Vagina (tissue), 2 donors: ENCODE measurements at places on chromosomes 2 and 18.

DNA sequence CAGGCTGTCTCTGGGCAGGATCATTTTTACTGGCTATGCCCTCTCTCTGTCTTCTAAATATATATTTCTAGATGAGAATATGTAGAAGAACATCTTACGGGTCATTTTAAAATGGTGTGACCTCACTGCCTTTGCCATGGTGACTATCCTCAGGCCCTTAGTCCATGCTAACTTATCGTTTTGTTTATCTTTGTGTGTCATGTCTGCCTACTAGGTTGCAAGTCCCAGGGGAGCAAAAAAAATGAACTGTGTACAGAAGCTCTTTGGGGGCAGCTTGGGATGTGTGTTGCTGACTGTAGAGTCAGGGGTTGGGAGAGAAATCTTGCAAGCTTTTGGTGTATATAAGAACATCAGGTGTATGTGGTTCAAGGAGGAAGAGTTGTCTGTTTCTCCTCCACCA lies 11.0 kb downstream of the CPSF3 start:
- DNase-seq, result no peak

- no peak for DNase-seq
These were observed 37.1 kb upstream of the FRZB start for GRCh38 chr2:182903566-182903965.

GRCh38 chr2:80303909-80304837 lies at the start of gene LRRTM1:
Gene LRRTM1, minus strand, starts transcription at chr2:80304752. Its CDS starts 933 bp downstream, at chr2:80303819.
- DNase-seq, result no peak

GRCh38 chr2:21072477-21073242 lies 28.8 kb upstream of the APOB start:
- DNase-seq, result no peak

GRCh38 chr18:78505851-78506461 lies 473.7 kb upstream of the SALL3 start:
- no peak for DNase-seq

DNA sequence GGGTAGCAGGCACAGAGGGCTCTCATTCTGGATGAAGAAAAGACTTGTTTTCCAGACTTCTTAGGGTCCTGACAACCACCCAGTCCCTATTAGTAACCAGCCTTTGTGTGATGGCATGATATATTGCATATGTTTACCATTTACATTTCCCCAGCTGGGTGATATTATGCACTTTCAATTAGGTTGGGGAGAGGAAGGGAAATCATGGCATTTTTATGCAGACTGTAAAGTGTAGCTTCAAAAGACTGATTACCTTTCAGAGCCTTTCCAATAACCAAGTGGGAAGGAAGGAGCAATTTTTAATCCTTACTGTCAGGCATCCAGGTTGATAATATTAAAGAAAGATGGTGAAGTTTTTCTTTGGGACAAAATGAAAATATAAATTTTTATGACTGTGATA lies 240.8 kb upstream of the NRP2 start:
- no peak for DNase-seq

DNA sequence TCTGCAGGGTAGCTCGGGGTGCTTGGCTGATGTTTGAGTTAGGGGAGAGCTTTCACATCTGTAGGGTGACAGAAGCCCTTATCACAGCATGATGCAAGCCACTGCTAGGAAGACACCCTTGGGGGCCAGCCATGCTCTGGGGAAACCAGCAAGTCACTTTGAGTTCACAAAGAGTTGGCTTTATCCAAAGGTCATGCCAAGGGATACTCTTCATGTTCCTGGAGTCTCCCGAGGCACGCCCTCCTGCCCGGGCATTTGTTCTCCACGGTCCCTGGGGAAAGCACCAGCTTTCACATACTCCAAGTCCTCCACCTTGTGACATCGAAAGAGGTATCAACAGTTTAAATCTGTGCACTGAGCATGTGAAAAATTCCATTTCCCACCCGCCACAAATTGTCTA lies 227.7 kb downstream of the VAPA start:
- DNase-seq, result peak; percentile 70

GRCh38 chr2:206635015-206635414 lies 7.3 kb upstream of the FAM237A start:
- no peak for DNase-seq

- no peak for DNase-seq
These were observed 229.8 kb downstream of the LDLRAD4 start for GRCh38 chr18:13448335-13448795.

DNA sequence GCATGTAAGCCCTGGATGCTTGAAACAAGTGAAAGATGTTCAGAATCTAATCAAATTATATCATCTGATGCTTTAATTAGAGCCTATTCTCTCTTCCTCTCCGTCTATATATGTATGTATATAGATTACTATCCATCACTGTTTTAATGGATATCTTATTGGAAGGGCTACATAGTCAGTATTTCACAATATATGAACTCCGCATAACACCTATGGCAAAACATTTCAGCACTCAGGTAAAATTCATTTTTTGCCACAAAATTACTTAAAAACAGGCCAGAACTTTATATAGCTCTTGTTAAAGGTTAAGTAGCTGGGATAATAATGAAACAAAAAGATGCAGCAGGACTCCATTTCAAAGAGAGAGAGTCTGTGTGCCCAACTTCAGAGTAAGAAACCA lies 1.2 kb downstream of the PJVK start:
- no peak for DNase-seq

- no peak for DNase-seq
These were observed 40.3 kb downstream of the ZEB2 start for GRCh38 chr2:144479659-144480058.

- no peak for DNase-seq
These were observed at the start of gene CDKL4 for GRCh38 chr2:39243469-39244123. Gene CDKL4, minus strand, starts transcription at chr2:39243970.

DNA sequence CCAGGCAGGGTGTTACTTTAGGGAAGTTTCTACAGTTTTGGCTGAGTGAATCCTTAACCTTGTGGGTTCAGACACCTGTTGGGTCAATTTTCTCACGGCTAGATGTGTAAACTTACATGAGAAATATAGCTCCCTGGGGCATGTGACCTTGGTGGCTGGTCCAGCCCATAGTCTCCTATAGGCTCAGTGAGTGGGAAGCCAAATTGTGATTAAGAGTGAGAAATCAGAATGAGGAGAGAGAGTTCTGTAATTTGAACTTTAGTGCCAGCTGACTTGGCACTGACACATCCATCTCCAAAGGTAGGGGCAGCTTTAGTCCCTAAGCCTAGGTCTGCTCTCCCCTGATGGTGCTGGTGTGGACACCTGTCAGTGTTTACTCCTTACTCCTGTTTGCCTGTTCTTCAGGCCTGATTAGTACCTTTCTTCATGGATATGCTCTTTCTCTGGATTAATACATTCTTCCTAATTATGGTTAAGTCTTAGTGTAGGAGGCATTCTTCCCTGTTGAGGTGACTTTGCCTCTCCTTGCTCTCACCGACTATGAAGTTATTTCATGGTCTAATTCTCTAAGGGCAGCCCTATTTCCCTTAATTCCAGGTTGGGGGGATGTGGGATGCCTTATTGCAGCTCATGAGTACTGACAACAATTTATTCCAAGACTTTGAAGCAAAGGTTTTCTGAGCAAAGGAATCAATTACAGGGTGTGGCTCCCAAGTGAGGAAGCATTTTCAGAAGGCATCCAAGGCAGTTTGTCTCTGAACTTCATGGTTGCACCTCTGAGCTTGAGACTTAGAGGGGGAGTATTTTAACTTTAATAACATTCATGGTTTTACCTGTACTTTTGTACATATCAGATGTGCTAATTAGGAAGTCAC lies 177.3 kb downstream of the DYSF start:
- no peak for DNase-seq

- no peak for DNase-seq
These were observed 212.3 kb upstream of the ATP5MC3 start for GRCh38 chr2:175393851-175394250.

DNA sequence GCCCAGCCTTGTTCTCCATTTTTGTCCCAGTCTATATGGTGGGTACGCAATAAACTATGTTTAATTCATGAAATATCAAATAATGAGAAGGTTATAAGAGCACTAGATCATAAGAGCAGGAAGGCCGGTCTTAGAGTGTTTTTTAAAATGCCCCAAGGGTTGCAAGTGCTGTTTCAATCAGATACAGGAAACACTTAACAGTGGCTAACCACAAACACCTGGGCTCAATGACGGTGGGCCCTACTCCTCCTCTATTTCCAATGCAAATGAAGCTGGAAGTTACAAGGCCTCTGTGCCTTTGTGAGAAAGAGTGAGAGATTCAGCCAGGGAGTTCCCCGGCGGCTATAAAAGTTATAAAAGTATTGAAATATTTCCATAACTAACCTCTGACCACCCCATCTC lies 18.9 kb upstream of the WDR33 start:
- no peak for DNase-seq

GRCh38 chr2:195590861-195591205 lies 66.2 kb upstream of the SLC39A10 start:
- DNase-seq, result no peak

DNA sequence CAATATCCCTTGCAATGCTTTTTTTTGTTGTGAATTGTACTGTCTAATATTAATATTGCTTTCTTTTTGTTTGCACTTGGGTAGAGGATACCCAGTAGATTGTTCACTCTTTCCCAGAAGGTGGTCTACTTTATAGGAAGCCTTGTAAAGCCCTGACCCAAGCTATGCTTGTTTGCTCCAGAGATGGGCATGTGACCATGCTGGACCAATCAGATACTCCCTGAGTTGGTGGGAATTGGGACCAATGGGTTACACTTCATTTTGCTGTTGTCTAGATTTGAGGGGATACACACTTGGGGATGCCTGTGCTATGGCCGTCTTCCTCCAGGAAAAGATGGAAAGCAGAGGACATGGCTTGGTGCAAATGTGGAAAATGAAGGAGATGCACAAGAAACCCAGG lies 314.3 kb downstream of the DYSF start:
- no peak for DNase-seq

- no peak for DNase-seq
These were observed 206.5 kb upstream of the TCF4 start for GRCh38 chr18:55794288-55795052.

DNA sequence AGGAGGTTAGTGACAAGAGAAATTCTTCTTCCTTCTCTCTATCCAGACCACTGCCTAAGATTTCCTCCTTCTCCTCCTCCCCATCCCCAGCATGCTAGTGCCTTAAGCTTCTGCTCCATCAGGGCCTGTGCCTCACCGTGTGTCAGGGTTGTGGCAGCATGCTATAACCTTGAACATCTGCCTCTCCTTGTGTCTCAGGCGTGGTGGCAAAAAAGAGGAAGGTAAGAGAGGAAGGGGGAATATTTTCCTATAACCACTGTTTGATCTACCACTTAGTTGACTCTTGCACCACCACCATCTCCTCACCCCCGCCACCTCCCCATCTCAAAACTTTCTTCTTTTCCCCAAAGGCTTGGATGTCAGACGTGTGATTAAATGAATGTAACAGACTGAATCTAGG lies 38.3 kb upstream of the PEX13 start:
- no peak for DNase-seq

DNA sequence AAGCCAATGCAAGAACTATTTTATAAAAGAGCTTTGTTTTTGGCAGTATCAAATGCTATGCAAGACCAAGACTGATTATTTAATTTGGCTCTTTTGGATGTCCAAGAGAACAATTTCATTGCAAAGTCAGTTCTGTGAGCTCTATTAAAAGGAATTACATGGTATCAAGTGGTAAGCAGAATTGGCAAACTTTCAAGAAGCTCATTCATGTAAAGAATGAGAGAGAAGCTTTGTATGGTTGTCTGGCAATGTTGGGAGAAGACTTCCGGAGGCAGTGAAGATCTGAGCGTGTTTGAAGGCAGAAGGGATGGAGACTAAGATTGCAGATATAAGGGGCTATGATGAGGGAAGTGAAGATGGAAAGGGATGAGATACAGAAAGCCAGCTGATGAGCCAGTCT lies 49.6 kb downstream of the CPS1 start:
- DNase-seq, result no peak

GRCh38 chr2:32918774-32919173 lies 28.0 kb upstream of the LTBP1 start:
- DNase-seq, result no peak

- DNase-seq, result no peak
These were observed 21.2 kb upstream of the MAP3K20 start for GRCh38 chr2:173054466-173054865.

DNA sequence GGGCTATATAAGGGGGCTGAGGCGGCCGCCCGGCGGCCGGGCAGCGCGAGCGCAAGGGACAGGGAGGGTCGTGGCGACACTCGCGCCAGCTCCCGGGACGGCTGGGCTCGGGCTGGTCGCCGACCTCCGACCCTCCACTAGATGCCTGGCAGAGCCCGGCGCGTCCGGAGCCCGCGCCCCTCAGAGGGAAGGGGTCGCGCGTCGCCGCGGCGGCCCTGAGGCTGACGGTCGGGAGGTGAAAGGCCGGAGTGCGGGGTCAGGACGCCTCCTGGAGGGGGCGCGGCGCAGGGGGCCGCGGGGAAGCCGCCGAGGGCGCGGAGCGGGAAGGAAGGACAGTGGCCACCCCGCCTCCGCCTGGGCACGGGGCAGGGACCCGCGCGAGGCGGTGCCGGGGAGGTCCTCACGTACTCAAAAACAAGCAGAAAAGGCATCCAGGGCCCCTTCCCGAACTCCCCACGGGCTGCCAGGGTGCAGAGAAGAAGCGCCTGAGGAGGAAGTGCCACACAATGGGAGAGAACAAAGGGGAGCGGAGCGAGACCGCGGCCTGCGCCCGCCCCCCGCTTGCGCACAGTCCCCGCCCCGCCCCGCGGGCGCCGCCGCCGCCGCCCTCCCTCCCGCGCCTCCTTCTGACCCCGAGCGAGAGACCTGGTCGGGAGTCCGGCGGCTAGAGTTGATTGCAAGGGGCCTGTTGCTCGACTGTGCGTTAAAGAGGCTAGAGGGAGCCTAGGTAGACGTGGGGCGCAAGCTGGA lies 776 bp upstream of the KLF7 start:
- DNase-seq, result no peak

- DNase-seq, result no peak
These were observed 90.6 kb downstream of the FEZ2 start for GRCh38 chr2:36507408-36507812.

GRCh38 chr2:31233741-31234682 lies at the start of gene EHD3:
Gene EHD3, plus strand, starts transcription at chr2:31234152. Its CDS starts 470 bp downstream, at chr2:31234622.
- peak; percentile 94 for DNase-seq

DNA sequence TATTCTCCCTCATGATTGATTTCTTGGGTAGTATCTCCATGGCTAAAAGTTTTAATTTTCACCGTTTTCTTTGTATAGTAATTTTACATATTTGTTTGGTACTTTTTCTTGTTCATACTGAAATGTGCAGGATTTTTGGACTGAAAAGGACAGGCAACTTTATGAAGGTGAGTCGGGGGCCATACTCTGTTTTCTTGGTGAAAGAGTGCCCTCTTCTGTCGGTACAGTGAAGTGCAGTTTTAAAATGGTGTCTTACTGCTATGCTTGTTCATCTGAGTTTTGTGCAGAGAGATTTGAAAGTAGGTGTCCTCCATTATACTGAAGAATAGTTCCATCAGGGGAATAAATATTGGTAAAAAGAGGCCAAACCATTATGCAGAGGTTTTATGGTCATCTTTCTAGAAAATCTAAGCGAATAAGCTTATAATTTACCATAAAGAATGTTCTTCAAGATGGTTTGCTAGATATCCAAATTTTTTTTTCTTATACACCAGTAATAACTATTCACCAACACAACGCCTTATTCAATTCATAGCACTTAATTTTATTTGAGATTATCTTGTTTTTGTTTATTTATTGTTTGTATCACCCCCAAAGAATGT lies 8.7 kb upstream of the SERPINB13 start:
- DNase-seq, result no peak

GRCh38 chr2:85310330-85310729 lies 17.5 kb downstream of the TGOLN2 start:
- no peak for DNase-seq
